ENCODE measurements at places on chromosomes 1 and 21. TPM values are rescaled to one million over a fixed set of nuclear protein-coding genes. Genes with fewer than 3 reads are reported as not detected.

The CDCA8 gene
- 1.5 TPM for total RNA-seq

The ICOSLG gene
- total RNA-seq: 1.7 TPM

DNA sequence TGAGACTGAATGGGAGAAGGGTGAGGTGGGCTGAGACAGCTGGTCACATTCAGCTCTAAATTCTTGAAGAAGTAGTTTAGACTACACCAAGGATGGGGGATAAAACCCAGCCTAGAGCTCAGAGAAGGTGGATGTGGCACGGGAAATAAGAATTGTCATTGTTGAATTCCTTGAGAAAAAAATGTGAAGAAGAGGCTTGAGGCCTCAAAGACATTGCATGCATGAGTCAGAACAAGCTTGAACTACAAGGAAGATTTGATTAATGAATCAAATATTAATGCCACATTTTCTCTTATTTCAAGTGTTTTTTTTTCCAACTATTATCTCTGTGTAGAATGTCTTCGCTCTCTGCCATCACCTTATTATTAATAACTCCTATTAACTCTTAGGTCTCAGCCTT is 58.9 kb downstream of the MAP3K7CL start:
- no peak overlapping the region for H3K4me3 ChIP-seq
- H3K27me3 ChIP-seq: no peaks in the 10 kb centered on the region
- H3K27ac ChIP-seq: no peak overlapping the region
- no peak for DNase-seq
- no peaks in the 10 kb centered on the region for H3K36me3 ChIP-seq

GRCh38 chr1:207431508-207431907 is 22.6 kb upstream of the CR2 start:
- H3K36me3 ChIP-seq: no peaks in the 10 kb centered on the region
- H3K27me3 ChIP-seq: no peaks in the 10 kb centered on the region
- no peak for DNase-seq
- H3K4me1 ChIP-seq: no peaks in the 10 kb centered on the region
- H3K27ac ChIP-seq: no peak overlapping the region
- no peak overlapping the region for H3K4me3 ChIP-seq

The ANKRD13C gene
- 21.1 TPM for total RNA-seq

GRCh38 chr1:213698092-213698702 is 289.6 kb upstream of the PROX1 start:
- no peaks in the 10 kb centered on the region for H3K27me3 ChIP-seq
- no peaks in the 10 kb centered on the region for H3K4me1 ChIP-seq
- no peaks in the 10 kb centered on the region for H3K36me3 ChIP-seq
- DNase-seq: no peak
- H3K27ac ChIP-seq: no peak overlapping the region
- no peak overlapping the region for H3K4me3 ChIP-seq

DNA sequence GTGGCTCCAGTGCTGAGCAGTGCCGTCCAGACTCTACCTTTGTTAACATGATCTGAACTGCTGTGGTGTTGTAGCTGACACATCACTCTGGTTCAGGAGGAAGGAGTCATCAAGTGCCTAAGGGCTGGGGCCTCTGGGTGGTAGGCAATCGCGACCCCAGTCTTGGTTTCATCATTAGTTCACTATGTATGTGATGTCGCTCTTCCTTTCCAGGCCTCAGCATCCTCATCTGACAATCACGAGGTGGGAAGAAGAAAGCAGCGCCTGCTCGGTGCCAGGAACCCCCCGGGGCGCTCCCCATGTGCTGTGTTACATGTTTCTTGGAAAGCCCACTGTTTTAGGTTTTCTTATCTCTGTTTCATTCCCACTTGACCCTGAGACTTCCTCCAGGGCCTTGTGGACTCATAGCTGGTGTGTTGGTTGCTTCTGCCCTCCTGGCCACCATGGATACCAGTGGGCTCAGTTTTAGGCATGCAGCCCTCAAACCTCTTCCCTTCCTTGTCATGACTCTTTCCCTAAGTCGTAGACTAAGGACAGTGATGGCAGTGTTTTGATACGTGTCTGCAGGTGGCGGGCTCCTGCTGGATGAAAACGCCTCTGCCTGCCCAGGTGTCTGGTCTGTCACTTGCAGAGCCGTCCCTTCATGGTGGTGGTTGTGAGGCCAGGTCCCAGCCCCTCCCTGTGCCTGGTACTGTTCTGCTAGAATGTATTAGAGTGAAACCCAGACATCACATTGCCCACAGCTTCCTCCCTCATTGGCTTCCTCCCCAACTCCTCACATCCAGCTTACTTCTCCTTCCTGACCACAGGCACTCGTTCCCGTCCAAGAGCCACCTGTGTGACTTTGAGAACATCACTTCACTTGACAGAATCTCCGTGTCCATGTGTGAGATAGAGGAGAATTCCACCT is 17.2 kb upstream of the FOXO6 start:
- H3K27ac ChIP-seq: no peak overlapping the region
- DNase-seq: peak; percentile 7
- no peaks in the 10 kb centered on the region for H3K27me3 ChIP-seq

- no peak overlapping the region for H3K4me3 ChIP-seq
- no peaks in the 10 kb centered on the region for H3K36me3 ChIP-seq
- H3K27me3 ChIP-seq: no peaks in the 10 kb centered on the region
- H3K27ac ChIP-seq: no peak overlapping the region
- H3K4me1 ChIP-seq: no peaks in the 10 kb centered on the region
Observed at GRCh38 chr1:241061062-241061461, 295.9 kb downstream of the RGS7 start.

DNA sequence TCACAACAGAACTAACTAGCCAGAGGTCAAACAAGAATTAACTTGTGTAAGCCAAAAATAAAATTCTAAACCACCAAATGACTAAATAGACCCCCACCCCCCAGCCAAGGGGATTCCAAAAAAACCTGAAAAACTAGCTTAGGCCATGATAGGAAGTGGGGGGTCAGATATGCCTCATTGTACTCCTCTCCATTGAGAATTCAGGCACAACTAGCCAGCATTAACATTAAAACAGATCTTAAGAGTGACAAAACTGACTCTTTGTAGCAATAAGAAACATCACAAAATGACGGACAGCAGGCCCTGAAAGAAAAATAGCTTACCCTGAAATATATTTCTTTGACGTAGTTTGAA is 103.0 kb upstream of the ETV3 start:
- no peak overlapping the region for H3K4me3 ChIP-seq
- no peak overlapping the region for H3K27ac ChIP-seq
- peaks cover 7% of the 10 kb centered on the region for H3K27me3 ChIP-seq
- H3K36me3 ChIP-seq: no peaks in the 10 kb centered on the region
- no peaks in the 10 kb centered on the region for H3K4me1 ChIP-seq
- no peak for DNase-seq

GRCh38 chr1:53562291-53562980 is 103.2 kb downstream of the DMRTB1 start:
- H3K36me3 ChIP-seq: no peaks in the 10 kb centered on the region
- no peak overlapping the region for H3K27ac ChIP-seq
- H3K4me1 ChIP-seq: no peaks in the 10 kb centered on the region
- no peak overlapping the region for H3K4me3 ChIP-seq
- no peaks in the 10 kb centered on the region for H3K27me3 ChIP-seq

The CFHR1 gene
- 0.80 TPM for total RNA-seq

The ZNF648 gene
- total RNA-seq: not detected

GRCh38 chr1:1098681-1099421 is 17.0 kb downstream of the C1orf159 start:
- no peaks in the 10 kb centered on the region for H3K27me3 ChIP-seq
- no peaks in the 10 kb centered on the region for H3K4me1 ChIP-seq
- no peaks in the 10 kb centered on the region for H3K36me3 ChIP-seq
- H3K4me3 ChIP-seq: no peak overlapping the region
- no peak overlapping the region for H3K27ac ChIP-seq

- H3K27ac ChIP-seq: no peak overlapping the region
- no peak overlapping the region for H3K4me3 ChIP-seq
- no peaks in the 10 kb centered on the region for H3K36me3 ChIP-seq
- peaks cover 13% of the 10 kb centered on the region for H3K4me1 ChIP-seq
- DNase-seq: no peak
Observed at GRCh38 chr1:181102841-181103240, 14.3 kb downstream of the IER5 start.

DNA sequence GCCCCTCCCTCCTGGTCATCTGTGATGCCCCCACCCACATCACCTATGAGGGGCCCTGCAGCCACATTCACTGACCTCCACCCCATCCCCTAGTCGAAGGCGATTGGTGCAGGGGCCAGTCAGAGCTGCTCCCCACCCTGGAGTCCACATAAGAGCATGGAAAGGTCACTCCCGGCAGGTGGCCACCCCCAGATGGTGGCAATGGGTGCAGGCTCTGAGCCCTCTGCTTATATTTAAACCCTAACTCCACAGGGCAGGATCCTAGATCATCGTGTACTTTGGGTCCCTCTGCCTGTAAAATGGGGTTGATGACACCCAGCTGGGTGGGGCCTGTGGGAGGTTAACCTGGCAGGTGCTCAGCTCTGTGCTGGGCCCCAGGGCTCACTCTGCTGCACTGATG is 186.8 kb upstream of the C1orf174 start:
- H3K27me3 ChIP-seq: no peaks in the 10 kb centered on the region
- DNase-seq: no peak
- H3K4me3 ChIP-seq: no peak overlapping the region
- H3K36me3 ChIP-seq: no peaks in the 10 kb centered on the region
- no peaks in the 10 kb centered on the region for H3K4me1 ChIP-seq

DNA sequence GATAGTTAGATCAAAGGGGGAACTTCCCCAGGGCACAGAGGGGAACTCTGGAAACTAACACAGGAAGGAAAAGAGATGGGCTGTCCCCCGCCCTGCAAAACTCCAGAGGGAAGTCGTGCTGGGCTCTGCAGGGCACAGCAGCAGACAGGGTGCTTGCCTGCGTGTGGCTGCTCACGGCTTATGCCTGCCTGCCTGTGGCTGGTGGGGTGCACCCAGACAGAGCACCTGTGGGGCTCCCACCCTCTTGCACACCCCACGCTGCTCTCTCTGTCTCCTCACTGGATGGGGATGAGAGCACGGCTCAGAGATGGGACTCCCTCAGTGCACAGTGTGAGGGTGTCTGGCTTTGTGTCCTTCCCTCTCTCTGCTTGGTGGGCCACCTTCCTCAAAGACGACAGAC is 13.5 kb upstream of the ETV3L start:
- H3K4me1 ChIP-seq: no peaks in the 10 kb centered on the region
- H3K36me3 ChIP-seq: no peaks in the 10 kb centered on the region
- H3K4me3 ChIP-seq: no peak overlapping the region
- no peak overlapping the region for H3K27ac ChIP-seq

- H3K27me3 ChIP-seq: no peaks in the 10 kb centered on the region
- H3K36me3 ChIP-seq: no peaks in the 10 kb centered on the region
- H3K4me3 ChIP-seq: no peak overlapping the region
- no peak overlapping the region for H3K27ac ChIP-seq
Observed at GRCh38 chr1:20074055-20074724, 4.2 kb downstream of the PLA2G5 start.

DNA sequence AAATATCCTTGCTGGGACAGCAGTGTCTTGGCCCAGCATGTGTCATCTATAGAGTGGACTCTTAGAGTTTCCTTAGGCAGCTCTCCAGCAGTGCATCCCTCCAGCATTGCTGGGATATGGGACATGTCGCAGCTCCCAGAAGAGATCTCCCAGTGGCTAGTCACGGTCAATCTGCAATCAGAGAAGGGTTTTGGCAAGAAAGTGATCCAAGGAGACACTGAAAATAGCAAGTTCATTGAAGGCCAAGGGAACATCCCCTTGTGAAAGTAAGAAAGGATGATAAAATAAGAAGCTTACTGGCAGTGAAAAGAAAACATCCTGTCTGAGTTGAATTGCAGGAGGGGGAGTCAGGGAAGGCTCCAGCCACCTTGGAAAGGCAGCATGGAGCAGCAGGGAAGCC is 19.3 kb upstream of the NPL start:
- H3K27ac ChIP-seq: no peak overlapping the region
- no peaks in the 10 kb centered on the region for H3K27me3 ChIP-seq
- H3K36me3 ChIP-seq: no peaks in the 10 kb centered on the region
- DNase-seq: no peak

GRCh38 chr21:40386294-40386911 is 460.6 kb downstream of the DSCAM start:
- H3K36me3 ChIP-seq: no peaks in the 10 kb centered on the region
- H3K27ac ChIP-seq: no peak overlapping the region
- H3K4me1 ChIP-seq: no peaks in the 10 kb centered on the region
- H3K27me3 ChIP-seq: no peaks in the 10 kb centered on the region
- no peak overlapping the region for H3K4me3 ChIP-seq
- peak; percentile 77 for DNase-seq

DNA sequence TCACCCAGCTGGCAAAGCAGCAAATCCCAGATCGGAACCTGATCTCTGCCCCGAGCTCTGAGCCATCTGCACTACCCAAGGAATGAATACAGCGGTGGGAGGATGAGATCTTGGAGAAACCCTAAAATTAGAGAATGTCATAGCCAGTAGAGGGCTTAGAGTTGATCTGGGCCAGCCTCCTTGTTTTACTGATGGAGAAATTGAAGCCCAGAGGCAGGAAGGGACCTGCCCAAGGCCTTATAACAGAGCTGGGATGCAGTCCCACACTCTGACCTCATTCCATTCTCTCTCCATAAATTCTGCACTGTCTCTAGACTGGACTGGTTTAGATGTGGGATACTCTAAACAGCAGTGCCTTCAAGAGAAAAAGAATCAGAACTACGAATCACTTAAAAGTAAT is 4.8 kb upstream of the SFN start:
- no peaks in the 10 kb centered on the region for H3K4me1 ChIP-seq
- DNase-seq: no peak
- H3K4me3 ChIP-seq: no peak overlapping the region
- H3K27me3 ChIP-seq: no peaks in the 10 kb centered on the region
- H3K36me3 ChIP-seq: no peaks in the 10 kb centered on the region

The WARS2 gene
- total RNA-seq: 18.1 TPM

The NT5C1A gene
- 7.8 TPM for total RNA-seq

The LCE1D gene
- total RNA-seq: not detected

- no peaks in the 10 kb centered on the region for H3K4me1 ChIP-seq
- no peaks in the 10 kb centered on the region for H3K27me3 ChIP-seq
- no peak overlapping the region for H3K27ac ChIP-seq
- no peak overlapping the region for H3K4me3 ChIP-seq
Observed at GRCh38 chr1:239792157-239792556, 299.5 kb upstream of the FMN2 start.

The SPATA1 gene
- total RNA-seq: 1.3 TPM

The DDAH1 gene
- 34.9 TPM for total RNA-seq

- H3K27me3 ChIP-seq: no peaks in the 10 kb centered on the region
- no peaks in the 10 kb centered on the region for H3K36me3 ChIP-seq
- no peak overlapping the region for H3K27ac ChIP-seq
- H3K4me3 ChIP-seq: no peak overlapping the region
Observed at GRCh38 chr1:74946388-74946787, 187.8 kb upstream of the LHX8 start.

DNA sequence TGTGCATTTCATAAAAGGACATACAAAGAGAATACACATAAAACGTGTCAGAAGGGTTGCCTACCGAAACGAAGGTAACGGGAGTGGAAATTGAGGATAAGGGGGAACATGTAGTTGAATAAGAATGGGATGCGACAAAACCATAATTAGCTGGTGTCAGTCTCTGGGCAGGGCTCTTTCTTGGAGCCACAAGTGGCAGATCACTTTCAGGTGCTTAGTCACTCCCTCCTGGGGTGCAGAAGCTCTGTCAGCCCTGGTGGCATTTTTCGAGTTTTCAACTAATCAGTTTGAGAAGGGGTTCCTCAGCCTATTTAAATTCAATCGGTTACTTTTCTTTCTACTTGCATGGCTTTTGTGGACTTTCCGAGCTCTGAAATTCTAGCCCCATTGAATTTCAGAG is 133.9 kb upstream of the IGSF21 start:
- no peak for DNase-seq
- no peaks in the 10 kb centered on the region for H3K36me3 ChIP-seq
- no peak overlapping the region for H3K27ac ChIP-seq
- H3K27me3 ChIP-seq: peaks cover 14% of the 10 kb centered on the region
- no peaks in the 10 kb centered on the region for H3K4me1 ChIP-seq
- H3K4me3 ChIP-seq: no peak overlapping the region
